ENCODE measurements at places on chromosomes 2 and 18.

DNA sequence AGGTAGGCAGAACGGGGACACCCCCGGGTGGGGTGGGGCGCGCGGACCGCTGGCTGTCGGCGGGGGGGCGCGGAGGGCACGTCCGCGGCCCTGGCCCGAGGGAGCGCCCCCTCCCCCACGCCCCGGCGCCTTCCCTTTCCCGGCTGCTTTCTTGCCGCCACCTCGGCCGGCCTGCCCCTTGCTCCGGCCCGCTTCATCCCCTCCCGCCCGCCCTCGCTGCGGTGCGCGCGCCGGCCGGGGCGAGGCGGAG, 443 bp downstream of the VAPA start:
- no peak for DNase-seq

DNA sequence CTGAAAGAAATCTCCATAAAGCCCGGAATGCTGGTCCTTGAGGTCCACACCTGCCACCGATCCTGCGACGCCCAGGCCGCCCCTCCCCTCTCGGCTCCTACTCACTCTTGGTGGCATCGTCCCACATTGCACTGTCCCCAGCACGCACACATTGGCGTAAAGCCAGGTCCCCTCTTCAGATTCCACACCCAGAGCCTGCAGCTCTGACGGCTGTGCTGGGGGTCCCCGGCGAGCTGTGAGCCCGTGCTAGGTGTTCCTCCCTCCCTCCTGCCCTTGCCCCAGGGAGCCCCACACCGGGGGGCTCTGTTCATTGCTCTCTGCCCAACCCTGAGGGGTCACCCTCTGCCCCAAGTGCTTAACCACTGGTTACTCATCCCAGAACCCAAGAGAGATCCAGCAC, 8.5 kb downstream of the TPO start:
- no peak for DNase-seq

GRCh38 chr2:228675646-228676045, 494.2 kb upstream of the SPHKAP start:
- no peak for DNase-seq

DNA sequence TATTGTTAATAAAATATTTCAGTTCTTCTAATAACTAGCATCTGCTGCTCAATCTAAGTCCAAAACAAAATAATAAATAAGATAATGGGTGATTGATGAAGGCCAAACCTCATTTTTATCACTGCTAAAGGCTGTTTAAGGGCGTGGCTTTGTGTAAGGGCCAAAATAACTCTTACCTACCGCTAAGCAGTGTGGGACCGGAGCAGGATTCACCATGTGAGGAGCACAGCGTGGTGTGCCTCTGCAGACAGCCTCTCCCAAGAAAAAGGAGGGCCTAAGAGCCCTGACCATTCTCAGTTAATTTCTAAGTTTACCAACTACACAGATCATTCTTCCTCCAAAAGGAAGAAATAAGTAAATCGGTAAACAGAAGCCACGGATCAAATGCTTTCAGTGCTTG, 353.7 kb downstream of the ARL6IP6 start:
- DNase-seq = no peak

- no peak for DNase-seq
These were observed 422.7 kb downstream of the FBXO15 start for GRCh38 chr18:73724958-73725357.

- DNase-seq = no peak
These were observed 51.7 kb downstream of the TGOLN2 start for GRCh38 chr2:85275984-85276540.

GRCh38 chr2:65175894-65176530, 46.1 kb upstream of the RAB1A start:
- no peak for DNase-seq

- DNase-seq = no peak
These were observed 19.1 kb downstream of the NETO1 start for GRCh38 chr18:72848503-72849237.

GRCh38 chr2:127332335-127332734, 38.4 kb upstream of the ERCC3 start:
- DNase-seq = no peak

- DNase-seq = no peak
These were observed 449.6 kb downstream of the SPAG16 start for GRCh38 chr2:213733893-213734292.

- no peak for DNase-seq
These were observed 418.9 kb upstream of the POU3F3 start for GRCh38 chr2:104434966-104435365.

GRCh38 chr2:171512683-171513195, 9.5 kb upstream of the CYBRD1 start:
- DNase-seq = no peak

GRCh38 chr2:127810619-127811396, at the start of gene WDR33:
TSS of gene WDR33 (minus strand) at chr2:127811171. CDS start at chr2:127770981, 40,190 bp downstream.
- peak; percentile 72 for DNase-seq

GRCh38 chr2:35785564-35785963, 570.0 kb upstream of the CRIM1 start:
- no peak for DNase-seq

DNA sequence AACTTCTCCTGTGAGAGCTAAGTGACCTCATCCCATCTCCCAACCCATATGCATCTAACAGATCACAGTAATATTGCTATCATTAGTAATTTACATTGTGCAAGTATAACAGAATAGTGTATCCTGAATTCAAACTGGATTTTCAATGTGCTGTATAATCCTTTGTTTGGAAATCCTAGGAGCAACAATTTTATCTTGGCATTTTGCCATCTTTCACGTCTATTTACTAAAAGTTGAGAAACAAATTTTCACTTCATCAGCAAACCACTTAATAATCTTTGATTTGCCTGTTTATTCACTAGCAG, 3.8 kb downstream of the HNRNPLL start:
- DNase-seq = no peak

DNA sequence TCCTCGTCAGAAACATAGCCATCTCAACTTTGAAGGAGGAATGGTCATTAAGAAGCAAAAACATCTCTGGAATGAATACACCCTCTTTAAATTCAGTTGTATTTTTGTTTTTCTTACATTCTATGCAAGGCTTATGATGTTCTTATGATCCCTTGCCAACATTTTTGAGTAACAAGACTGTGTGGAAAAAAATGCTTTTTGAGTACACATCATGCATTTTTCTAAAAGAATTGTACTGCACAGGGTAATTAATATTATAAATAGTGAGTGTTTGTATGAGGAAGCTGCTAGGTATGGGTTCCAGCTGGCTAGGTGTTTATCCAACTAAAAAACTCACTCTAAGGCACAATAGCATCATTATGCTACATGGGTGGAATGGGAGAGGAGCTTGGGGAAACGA, 59.0 kb upstream of the SPATS2L start:
- peak; percentile 30 for DNase-seq

DNA sequence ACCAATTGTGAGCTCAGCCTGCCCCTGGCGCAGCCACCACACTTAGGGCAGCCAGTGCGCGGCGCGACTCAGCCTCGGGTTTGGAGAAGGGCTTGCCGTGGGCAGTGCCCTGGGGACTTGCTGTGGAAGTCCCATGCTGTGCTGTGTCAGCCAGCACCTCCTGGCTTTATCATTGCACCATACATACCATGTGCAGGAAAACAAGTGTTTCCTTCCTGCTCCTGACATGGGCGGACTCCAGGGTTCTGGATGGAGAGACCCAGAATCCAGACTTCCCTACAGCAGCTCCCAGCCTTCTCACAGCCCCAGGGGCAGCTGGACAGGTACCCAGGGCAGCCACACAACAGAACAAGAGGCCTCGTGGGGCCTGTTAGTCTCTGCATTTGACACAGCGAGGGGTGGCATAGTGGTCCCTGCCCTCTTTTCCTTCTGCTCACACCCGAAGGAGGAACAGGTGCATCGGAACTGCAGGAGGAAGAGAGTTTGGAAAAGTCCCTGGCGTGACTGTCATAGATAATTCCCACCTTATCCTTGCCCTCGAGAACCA, 54.2 kb downstream of the SDC1 start:
- no peak for DNase-seq

- peak; percentile 83 for DNase-seq
These were observed 13.6 kb downstream of the CDH2 start for GRCh38 chr18:28163201-28163775.

GRCh38 chr2:71277536-71278103, 50.7 kb upstream of the PAIP2B start:
- DNase-seq = no peak

- no peak for DNase-seq
These were observed 203.8 kb downstream of the PLCL1 start for GRCh38 chr2:198008230-198008629.

- DNase-seq = no peak
These were observed 79.0 kb upstream of the TAF1B start for GRCh38 chr2:9764153-9764778.

Data from fibroblast of skin of left quadriceps (primary cell).